ENCODE measurements at places on chromosomes 1 and 21.

DNA sequence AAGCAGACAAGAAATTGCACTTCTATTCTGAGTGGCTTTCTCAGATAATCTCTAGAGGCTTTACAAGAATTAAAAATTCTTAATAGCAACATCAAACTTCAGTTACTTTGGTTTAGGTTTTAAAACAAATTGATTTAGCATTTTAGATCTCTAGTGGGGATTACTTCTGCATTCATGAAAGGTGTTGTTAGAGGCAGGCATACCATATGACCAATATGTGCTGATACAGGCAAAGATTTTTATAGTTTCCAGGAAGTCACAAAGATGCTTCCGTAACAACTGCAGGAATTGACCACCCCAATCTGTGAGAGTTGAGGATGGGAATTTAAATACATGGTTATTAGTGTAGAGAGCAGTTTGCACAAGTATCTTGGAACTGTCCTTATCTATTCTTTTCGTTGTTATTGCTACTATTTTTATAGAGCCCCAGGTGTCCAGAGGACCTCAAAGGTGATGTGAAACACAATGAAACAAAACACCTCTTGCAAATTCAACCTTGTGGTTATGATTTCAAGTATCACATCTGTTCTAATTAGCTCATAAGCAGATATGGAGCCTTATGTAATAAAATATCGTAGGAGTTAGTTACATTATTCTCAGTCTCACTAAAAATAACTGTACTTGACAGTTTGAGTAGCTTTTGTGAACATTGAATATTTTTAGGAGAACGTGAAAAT, 512.7 kb upstream of the ADGRL4 start:
- H3K27me3 ChIP-seq = no peaks in the 10 kb centered on the region
- DNase-seq = no peak
- H3K27ac ChIP-seq = no peak overlapping the region
- H3K4me1 ChIP-seq = no peaks in the 10 kb centered on the region
- no peaks in the 10 kb centered on the region for H3K36me3 ChIP-seq
- H3K4me3 ChIP-seq = no peak overlapping the region

- H3K4me3 ChIP-seq = no peak overlapping the region
- no peak for DNase-seq
- H3K36me3 ChIP-seq = peaks cover 31% of the 10 kb centered on the region
- H3K27ac ChIP-seq = no peak overlapping the region
Measured at GRCh38 chr1:35461966-35462651, 95.1 kb downstream of the KIAA0319L start.

GRCh38 chr1:45926330-45926729, 122.9 kb downstream of the MAST2 start:
- peak overlapping the region; percentile 13 for H3K27ac ChIP-seq
- no peaks in the 10 kb centered on the region for H3K27me3 ChIP-seq
- peaks cover 32% of the 10 kb centered on the region for H3K4me1 ChIP-seq
- no peak for DNase-seq

DNA sequence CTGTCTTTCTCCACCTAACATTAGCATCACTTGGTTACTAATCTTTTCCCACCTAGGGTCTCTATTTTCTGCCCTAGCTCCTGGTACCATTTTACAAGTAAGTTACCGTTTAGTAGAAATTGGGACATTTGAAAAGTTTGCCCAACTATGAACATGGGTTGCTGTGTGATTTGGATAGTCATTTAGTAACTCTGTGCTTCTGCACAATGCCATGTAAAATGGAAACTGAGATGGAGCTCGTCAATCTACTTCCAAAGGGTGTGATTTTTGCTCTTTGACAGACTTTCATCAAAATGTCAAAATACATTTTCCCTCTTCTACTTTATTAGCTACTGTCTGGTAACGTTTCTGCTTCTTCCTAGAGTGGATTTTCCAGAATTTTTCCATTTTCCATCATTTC, 381.5 kb upstream of the B3GALT2 start:
- no peaks in the 10 kb centered on the region for H3K27me3 ChIP-seq
- no peaks in the 10 kb centered on the region for H3K4me1 ChIP-seq
- no peak overlapping the region for H3K27ac ChIP-seq
- DNase-seq = no peak
- H3K36me3 ChIP-seq = peaks cover 4% of the 10 kb centered on the region

DNA sequence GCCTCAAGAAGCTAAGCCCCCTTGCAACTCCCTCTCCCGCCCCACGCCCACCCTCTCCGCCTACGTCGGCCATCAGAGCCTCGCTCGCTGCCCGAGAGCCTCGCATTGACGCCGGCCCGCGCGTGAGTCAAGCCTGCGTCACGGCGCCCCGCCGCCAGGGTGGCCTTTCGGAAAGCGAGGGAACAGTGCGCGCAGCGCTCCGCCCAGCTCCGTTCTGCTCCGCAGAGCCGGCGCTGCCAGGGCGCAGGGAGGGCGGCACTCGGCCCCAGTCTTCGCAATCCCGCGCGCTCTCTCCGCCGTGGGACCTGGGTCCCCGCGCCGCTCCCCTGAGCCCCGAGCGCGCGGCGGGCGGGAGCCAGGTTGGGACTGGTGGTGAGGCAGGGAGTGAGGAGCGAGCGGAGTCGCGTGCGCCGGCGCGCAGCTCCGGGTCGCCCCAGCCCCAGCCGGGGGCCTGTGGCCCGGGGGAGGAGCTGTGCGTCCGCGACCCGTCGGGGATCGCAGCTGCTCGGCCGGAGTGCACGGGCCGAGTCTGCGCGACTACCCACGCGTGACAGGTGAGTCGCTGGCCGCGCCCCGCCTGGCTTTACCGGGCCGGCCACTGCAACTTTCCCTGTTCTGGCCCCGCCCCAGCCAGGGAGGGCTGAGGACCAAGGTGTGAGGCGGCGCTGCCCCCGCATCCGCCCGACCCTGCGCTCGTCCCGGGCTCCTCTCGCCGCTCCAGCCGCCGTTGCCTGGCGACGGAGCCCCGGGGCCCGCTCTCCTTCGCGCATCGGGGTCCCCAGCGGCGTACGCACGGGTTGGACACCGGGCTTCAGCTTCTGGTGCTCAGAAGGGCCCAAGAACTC, at the start of gene SLC6A17:
Gene SLC6A17 (plus strand): TSS at position 165 of the 845 bp plus-strand sequence. CDS start 16,436 bp downstream, outside the sequence.
- H3K4me1 ChIP-seq = peaks cover 11% of the 10 kb centered on the region
- DNase-seq = peak; percentile 86
- peak within 1 kb of the TSS; percentile 85 for H3K4me3 ChIP-seq
- peak within 1 kb of the TSS; percentile 45 for H3K27ac ChIP-seq
- peaks cover 4% of the 10 kb centered on the region for H3K36me3 ChIP-seq

- peaks cover 11% of the 10 kb centered on the region for H3K4me1 ChIP-seq
- no peak for DNase-seq
- no peak overlapping the region for H3K4me3 ChIP-seq
- H3K27ac ChIP-seq = no peak overlapping the region
Measured at GRCh38 chr1:183812686-183813569, 8.0 kb downstream of the RGL1 start.

DNA sequence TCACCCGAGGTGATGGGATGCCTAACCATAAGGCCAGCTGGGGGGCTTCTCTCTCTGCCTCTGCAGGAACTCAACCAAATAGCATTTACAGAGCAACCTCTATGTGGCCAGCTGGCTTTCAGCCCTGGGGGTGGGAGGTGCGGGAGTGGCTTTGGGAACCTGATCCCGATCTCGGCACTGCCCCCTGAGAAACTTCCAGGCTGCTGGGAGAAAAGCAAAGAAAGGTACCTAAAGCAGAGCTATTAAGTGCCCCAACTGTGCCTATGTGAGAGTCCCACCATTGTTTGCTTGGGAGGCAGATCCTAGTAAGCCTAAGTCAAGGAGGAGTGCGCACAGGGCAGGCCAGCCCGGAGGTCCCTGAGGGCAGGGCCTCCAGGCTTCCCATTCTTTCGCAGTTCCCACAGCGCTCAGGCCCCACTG, 7.0 kb downstream of the KRTCAP2 start:
- peak overlapping the region; percentile 33 for H3K27ac ChIP-seq
- no peak for DNase-seq
- H3K27me3 ChIP-seq = peaks cover 7% of the 10 kb centered on the region
- peaks cover 8% of the 10 kb centered on the region for H3K4me1 ChIP-seq

- no peaks in the 10 kb centered on the region for H3K36me3 ChIP-seq
- H3K27ac ChIP-seq = no peak overlapping the region
- no peaks in the 10 kb centered on the region for H3K27me3 ChIP-seq
- H3K4me1 ChIP-seq = no peaks in the 10 kb centered on the region
Measured at GRCh38 chr1:147189514-147189913, 17.2 kb upstream of the PRKAB2 start.
